Activated CD4-positive, alpha-beta T cell treated with anti-CD3 and anti-CD28 coated beads, Interleukin-2, amount 10 ng/mL, durations not matched to agents 7 days and 5 days (primary cell): ENCODE measurements at places on chromosomes 11 and 22.
A peak's percentile ranks its signal among the peaks of the same experiment; 100 is the strongest.

DNA sequence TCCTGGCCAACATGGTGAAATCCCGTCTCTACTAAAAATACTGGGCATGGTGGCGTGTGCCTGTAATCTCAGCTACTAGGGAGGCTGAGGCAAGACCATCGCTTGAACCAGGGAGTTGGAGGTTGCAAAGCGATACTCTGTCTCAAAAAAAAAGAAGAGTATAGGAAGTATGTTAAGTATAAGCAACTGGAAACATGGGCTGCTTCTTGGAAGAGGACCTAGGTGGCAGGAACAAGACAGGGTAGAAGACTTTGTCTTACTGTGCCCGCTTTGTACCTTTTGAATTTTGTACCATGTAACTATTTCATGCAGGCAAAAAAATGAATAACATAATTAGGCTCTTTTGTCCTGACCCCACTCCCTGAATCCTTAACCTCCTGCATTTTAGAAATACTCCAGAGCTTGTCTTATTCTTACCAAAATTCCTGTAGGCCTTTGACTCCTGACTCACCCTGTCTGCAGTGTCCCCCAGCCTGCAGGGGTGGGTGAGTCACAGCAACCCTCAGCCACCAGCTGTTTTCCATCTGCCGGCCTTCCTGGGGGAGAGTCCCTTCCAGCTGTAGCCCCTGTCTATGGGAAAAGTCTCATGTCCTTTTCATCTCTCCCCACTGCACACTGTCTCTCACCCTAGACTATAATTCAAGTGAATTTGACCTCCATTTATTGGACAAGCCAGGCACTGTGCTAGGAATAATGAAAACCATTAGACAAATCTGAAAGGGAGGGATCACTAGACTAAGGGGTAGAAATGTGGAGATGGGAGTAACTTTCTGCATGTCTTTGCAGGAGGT lies 41.8 kb downstream of the TXN2 start:
- no peak for DNase-seq
- no peaks in the 10 kb centered on the region for H3K36me3 ChIP-seq
- H3K4me3 ChIP-seq = no peak overlapping the region
- peaks cover 47% of the 10 kb centered on the region for H3K4me1 ChIP-seq

DNA sequence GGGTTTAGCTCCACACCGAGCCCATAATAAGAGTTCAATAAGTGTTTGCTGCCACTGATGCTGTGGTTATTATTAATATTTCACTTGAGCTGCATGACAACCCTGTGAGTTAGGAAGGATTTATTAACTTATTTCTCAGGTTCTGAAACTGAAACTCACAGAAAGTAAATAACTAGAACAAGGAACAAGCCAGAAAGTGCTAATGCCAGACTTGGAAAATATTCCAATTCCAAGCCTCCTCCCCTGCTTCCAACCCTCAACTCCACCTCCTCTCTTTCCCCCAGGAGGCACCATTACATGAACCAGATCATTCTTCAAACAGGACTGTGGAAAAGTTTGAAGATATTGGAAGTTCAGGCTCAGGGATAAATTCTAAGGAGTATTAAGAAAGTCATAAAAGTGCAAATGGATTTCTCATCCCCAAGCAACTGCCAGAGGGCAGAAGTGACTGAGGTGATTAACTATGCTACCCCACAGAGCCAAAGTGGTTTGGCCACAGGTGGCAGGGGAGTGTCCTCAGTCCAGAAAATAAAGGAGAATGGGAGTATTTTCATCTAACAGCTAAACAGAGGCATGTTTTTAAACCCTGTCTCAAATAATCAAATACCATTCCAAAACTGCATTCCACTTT lies 3.2 kb upstream of the FJX1 start:
- DNase-seq = no peak
- no peak overlapping the region for H3K4me3 ChIP-seq
- H3K27me3 ChIP-seq = peaks cover 31% of the 10 kb centered on the region
- H3K4me1 ChIP-seq = peaks cover 9% of the 10 kb centered on the region
- no peak overlapping the region for H3K27ac ChIP-seq
- H3K36me3 ChIP-seq = no peaks in the 10 kb centered on the region

GRCh38 chr11:63931045-63931444 lies 7.8 kb upstream of the NAA40 start:
- no peaks in the 10 kb centered on the region for H3K36me3 ChIP-seq
- H3K27me3 ChIP-seq = peaks cover 15% of the 10 kb centered on the region
- H3K4me1 ChIP-seq = no peaks in the 10 kb centered on the region
- DNase-seq = no peak
- H3K27ac ChIP-seq = no peak overlapping the region

DNA sequence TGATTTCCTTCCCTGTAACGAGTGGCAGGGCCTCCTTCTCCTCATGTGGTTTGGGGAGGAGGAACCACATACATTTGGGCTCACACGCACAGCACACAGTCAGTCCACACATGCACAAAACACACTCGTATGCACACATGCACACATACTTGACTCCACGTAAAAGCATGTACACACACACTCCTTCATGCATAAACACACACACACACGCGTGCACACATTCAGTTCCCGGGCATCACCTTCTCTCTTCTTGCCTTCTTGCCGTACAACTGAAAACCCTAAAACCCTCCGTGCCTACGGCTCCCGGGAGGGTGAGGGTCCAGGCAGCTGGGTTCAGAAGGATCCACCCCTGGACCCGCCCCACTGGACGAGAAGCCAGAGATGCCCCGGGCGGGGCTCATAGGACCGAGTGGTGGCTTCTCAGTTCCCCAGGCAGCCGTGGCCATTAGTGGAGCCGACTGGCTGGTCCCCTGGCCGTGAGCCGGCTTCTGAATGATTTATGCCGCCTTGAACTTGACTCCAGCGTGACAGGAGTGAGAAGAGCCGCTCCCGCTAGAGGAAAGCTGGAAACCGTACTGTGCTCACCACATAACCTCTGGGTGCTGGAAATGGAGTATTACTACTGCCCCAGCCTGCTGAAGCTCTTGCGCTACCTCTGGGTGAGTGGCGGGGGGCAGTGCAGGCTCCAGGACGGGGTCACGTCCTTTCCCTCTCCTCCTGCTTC lies 117.4 kb downstream of the KIAA1671 start:
- peak overlapping the region; percentile 99 for H3K27ac ChIP-seq
- DNase-seq = peak; percentile 73
- H3K27me3 ChIP-seq = no peaks in the 10 kb centered on the region

DNA sequence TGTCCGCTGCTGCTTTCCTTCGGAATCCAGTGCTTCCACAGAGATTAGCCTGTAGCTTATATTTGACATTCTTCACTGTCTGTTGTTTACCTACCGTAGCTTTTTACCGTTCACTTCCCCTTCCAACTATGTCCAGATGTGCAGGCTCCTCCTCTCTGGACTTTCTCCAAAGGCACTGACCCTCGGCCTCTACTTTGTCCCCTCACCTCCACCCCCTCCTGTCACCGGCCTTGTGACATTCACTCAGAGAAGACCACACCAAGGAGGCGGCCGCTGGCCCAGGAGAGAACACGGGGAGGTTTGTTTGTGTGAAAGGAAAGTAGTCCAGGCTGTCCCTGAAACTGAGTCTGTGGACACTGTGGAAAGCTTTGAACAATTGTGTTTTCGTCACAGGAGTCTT lies 15.4 kb upstream of the ST14 start:
- no peaks in the 10 kb centered on the region for H3K27me3 ChIP-seq
- no peaks in the 10 kb centered on the region for H3K36me3 ChIP-seq
- H3K4me3 ChIP-seq = no peak overlapping the region

DNA sequence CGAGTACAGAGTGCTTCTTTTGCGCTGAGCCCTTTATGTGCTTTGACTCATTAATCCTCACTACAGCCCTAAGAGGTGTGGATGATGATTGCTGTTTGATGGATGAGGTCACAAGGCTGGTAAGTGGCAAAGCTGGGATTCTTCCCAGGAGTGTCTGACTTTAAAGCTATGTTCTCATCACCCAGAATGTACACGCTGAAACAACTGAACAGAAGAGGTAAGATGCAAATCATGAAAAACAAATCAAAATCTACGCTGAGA lies 37.7 kb upstream of the CREB3L1 start:
- no peaks in the 10 kb centered on the region for H3K36me3 ChIP-seq
- H3K4me3 ChIP-seq = no peak overlapping the region
- H3K27ac ChIP-seq = no peak overlapping the region
- H3K4me1 ChIP-seq = peaks cover 50% of the 10 kb centered on the region

- DNase-seq = no peak
- no peaks in the 10 kb centered on the region for H3K4me1 ChIP-seq
- no peak overlapping the region for H3K4me3 ChIP-seq
- H3K36me3 ChIP-seq = no peaks in the 10 kb centered on the region
Measured at GRCh38 chr11:109739379-109739778, 317.4 kb downstream of the C11orf87 start.

GRCh38 chr11:68673306-68673945 lies 10.9 kb upstream of the GAL start:
- no peaks in the 10 kb centered on the region for H3K4me1 ChIP-seq
- peaks cover 3% of the 10 kb centered on the region for H3K27me3 ChIP-seq
- H3K36me3 ChIP-seq = no peaks in the 10 kb centered on the region
- no peak overlapping the region for H3K4me3 ChIP-seq
- H3K27ac ChIP-seq = no peak overlapping the region

- H3K4me1 ChIP-seq = peaks cover 21% of the 10 kb centered on the region
- H3K27me3 ChIP-seq = peaks cover 8% of the 10 kb centered on the region
- no peak overlapping the region for H3K27ac ChIP-seq
- DNase-seq = no peak
- peak overlapping the region; percentile 84 for H3K4me3 ChIP-seq
Measured at GRCh38 chr11:65183201-65183891, 1.6 kb downstream of the CAPN1 start.

- no peaks in the 10 kb centered on the region for H3K36me3 ChIP-seq
- H3K4me3 ChIP-seq = no peak overlapping the region
- no peaks in the 10 kb centered on the region for H3K4me1 ChIP-seq
- H3K27me3 ChIP-seq = no peaks in the 10 kb centered on the region
Measured at GRCh38 chr11:40434926-40435325, 1024.5 kb downstream of the LRRC4C start.

GRCh38 chr22:37063431-37064420 lies 12.2 kb downstream of the KCTD17 start:
- no peak for DNase-seq
- no peak overlapping the region for H3K27ac ChIP-seq
- peaks cover 10% of the 10 kb centered on the region for H3K27me3 ChIP-seq

DNA sequence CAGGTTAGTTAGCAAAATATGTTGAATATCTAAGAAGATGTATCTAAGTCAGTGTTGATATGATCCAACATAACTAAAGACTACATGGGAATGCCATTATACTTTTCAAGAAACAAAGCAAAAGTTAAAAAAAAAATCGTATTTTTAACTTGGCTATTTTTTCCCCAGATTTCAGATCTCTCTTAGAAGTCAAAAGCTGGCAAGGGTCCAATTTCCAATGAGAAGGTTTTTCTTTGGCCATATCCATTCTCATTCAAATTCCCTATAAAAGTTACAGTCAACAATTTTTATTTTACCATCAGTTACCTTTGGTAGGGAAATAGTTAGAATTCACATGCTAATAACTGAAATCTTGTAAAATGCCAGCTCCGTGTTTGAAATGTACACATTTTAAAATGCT lies 70.5 kb upstream of the FAT3 start:
- no peak overlapping the region for H3K27ac ChIP-seq
- no peaks in the 10 kb centered on the region for H3K36me3 ChIP-seq
- H3K27me3 ChIP-seq = no peaks in the 10 kb centered on the region
- no peak for DNase-seq
- no peak overlapping the region for H3K4me3 ChIP-seq

DNA sequence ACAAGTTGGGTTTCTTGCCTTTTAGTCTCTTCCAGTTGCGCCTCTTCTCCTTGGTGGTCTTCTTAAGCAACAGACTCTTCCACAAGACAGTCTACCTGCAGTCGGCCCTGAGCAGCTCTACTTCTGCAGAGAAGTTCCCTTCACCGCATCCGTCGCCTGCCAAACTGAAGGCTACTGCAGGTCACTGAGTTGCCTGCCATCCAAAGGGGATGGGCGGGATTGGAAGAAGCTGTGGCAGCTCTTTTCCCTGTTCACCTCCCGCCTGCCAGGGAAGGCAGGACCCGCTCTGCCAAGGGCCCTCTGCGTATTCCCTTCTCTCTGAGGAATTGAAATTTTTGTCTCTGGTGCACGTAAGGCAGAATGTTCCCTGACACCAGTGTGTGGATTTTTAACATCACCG lies 9.2 kb upstream of the STT3A start:
- peaks cover 3% of the 10 kb centered on the region for H3K4me1 ChIP-seq
- H3K4me3 ChIP-seq = no peak overlapping the region
- H3K36me3 ChIP-seq = peaks cover 28% of the 10 kb centered on the region
- DNase-seq = no peak
- H3K27me3 ChIP-seq = no peaks in the 10 kb centered on the region
- H3K27ac ChIP-seq = no peak overlapping the region

GRCh38 chr11:18312663-18313420 lies 9.1 kb downstream of the HPS5 start:
- no peaks in the 10 kb centered on the region for H3K27me3 ChIP-seq
- no peak for DNase-seq
- no peak overlapping the region for H3K4me3 ChIP-seq
- H3K36me3 ChIP-seq = peaks cover 35% of the 10 kb centered on the region

GRCh38 chr22:38788021-38788816 lies 5.7 kb downstream of the DNAL4 start:
- no peak overlapping the region for H3K27ac ChIP-seq
- H3K27me3 ChIP-seq = no peaks in the 10 kb centered on the region
- no peak for DNase-seq
- peaks cover 5% of the 10 kb centered on the region for H3K4me1 ChIP-seq
- H3K36me3 ChIP-seq = no peaks in the 10 kb centered on the region
- H3K4me3 ChIP-seq = no peak overlapping the region

GRCh38 chr11:1479678-1480118 lies 6.9 kb downstream of the MOB2 start:
- no peaks in the 10 kb centered on the region for H3K27me3 ChIP-seq
- H3K4me3 ChIP-seq = no peak overlapping the region
- no peak for DNase-seq
- peaks cover 10% of the 10 kb centered on the region for H3K36me3 ChIP-seq
- no peaks in the 10 kb centered on the region for H3K4me1 ChIP-seq

DNA sequence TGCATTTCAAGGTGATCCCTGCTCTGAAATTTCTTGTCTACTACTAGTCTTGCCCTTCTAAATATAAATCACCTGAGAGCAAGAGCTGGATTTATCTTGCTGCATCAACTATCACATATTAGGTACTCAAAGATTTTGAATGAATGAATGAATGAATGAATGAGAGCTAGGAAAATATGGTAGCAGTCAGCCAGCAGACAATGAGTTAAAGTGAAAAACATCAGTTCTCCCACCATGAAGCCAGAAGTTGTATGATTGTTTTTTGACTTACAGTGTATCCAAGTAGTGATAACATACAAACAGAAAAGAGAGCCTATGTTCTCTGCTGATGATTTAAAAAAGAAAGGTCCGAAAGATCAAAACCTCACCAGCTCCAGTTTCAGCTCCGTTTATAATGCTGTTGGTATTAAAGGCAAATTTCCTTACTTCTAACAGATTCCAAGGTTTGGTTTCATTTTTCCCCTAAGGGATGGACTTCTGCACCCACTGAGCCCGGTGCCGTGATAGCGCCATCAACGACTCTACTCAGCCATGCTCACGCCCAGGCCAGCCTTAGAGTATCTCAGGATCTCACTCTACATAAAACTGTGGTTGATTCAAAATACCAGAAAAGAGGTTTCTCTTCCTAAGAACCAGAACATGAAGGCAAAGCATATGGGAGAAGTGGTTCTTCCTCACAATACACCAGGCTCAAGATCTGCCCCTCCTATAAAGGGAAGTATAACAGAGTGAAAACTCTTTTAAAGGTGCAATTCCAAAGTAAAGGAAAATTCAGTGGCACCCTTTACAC lies 92.0 kb downstream of the SGSM3 start:
- H3K4me3 ChIP-seq = peak overlapping the region; percentile 94
- peaks cover 36% of the 10 kb centered on the region for H3K36me3 ChIP-seq
- peak overlapping the region; percentile 97 for H3K27ac ChIP-seq
- DNase-seq = peak; percentile 43
